NCI-H226 (cell line): ENCODE measurements at places on chromosomes 5 and 9.

GRCh38 chr5:69364414-69364813, 4.9 kb downstream of the AK6 start:
- no peak for DNase-seq

GRCh38 chr9:75918154-75918553, 27.7 kb downstream of the PCSK5 start:
- DNase-seq, result no peak

GRCh38 chr9:13898957-13899356, 415.0 kb downstream of the NFIB start:
- DNase-seq, result no peak

GRCh38 chr9:5004481-5004880, 19.4 kb downstream of the JAK2 start:
- no peak for DNase-seq

GRCh38 chr5:116645627-116646026, 71.0 kb upstream of the SEMA6A start:
- no peak for DNase-seq

DNA sequence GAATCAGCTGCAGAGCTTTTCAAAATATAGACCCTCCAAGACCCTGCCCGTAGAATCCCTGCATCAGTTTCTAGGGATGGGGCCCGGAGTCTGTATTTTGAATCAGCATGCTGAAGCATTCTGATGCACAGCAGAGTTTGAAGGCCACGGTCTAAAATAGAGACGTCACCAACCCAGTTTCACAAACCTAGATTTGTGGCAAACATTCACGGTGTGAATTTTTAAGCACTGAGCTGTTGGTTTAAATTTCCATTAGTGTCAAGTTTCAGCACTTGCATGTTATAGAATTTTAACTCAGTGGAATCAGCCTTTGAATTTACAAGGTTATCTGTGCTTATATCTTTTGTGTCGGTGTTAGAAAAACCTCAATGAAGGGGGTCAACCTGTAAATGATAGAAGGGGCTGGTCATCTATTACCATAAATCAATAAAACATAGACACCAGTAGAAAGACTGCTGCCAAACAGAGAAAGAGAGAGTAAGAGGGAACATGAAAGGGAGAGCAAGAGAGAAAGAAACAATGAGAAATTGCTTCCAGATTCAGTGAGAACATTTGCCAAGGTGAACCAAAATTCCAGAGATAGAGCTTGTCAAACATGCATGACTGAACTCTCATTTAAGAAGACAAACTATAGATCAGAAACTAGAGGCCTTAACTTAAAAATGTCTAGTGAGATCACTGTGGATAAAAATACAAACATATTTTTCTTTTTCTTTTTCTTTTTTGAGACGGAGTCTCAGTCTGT, 414.9 kb downstream of the ZSWIM6 start:
- no peak for DNase-seq

GRCh38 chr5:108876451-108876850, 128.8 kb downstream of the FER start:
- DNase-seq, result no peak

DNA sequence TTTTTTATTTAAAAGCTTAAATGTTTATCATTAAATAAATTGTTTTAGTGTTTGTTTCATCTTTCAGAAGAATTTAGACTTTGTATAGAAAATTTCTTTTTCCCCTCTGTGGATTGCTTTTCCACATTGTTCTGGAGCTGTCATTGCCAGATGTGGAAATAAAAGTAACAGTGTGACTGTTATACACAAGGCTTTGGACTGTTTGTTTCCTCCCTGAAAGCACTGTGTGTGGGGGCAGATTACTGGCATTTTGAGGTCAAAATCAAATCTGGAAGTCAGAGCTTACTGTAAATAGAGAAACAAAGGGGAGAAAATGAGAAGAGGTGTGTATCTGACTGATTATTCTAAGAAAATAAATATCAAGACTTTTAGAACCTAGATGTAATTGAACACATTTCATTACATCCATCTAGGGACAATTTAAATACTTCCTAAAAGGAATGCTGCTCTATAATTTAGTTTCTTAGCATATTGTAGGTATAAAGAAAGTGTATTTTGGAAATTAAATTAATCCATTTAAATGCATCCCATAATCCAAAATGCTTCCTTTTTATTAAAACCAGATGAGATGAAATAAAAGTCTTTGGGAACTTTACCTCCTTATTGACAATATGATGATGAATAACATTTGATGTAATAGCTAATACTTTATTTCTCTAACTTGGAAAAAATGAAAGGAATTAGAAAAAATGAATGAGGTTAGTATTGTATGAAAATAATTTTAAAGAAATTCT, 51.9 kb downstream of the ERCC6L2 start:
- DNase-seq, result no peak

DNA sequence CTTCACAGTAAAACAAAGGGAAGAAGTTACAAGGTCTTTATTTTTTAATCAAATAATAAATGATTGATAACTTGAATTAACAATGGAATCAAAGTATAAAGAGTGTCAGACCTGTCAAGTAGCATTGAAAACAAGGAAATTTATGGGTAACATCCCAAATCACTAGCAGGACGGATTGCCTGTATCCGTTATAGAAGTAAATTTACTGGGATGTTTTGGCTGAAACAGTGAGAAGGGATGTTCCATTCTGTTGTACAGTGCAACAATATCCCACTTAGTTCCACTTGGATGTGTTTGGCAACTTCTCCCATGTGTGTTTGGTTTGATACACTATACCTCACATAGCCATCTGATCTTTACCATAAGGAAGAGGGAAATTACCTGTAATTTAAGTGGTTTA, 421.0 kb upstream of the CHD1 start:
- no peak for DNase-seq

DNA sequence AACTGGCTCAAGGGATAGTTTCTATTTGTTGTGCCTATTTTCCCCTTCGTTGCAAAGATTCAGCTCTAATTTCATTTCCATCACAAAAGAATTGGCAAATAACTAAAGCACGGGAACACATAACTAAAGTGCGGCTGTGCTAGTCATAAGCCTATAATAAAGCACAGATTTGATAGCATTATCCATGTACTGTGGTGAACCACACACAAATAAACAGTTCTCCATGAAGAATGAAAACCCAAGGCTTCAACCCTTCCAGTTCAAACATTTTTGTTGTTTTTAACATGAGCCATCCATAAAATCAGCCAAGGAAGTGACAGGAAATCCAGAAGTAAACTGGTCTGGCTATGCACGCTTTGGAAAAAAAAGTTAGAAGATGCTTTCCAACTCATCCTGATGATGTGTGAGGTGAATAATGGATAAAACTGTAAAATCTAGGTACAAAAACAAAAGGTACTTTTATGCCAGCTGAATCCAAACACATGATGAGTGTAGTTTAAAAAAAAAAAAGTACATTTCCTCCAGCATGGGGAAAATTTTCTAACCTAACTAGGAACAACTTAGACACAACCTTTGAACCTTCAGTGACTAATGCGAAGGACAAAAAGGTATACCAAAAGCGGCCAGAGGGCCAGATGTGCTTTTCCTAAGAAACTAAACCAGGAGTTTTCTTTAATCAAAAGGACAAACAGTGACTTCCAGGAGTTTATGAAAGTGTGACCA, 10.2 kb downstream of the ZNF608 start:
- DNase-seq, result no peak

GRCh38 chr9:103872811-103873210, 221.3 kb upstream of the SMC2 start:
- DNase-seq, result no peak

DNA sequence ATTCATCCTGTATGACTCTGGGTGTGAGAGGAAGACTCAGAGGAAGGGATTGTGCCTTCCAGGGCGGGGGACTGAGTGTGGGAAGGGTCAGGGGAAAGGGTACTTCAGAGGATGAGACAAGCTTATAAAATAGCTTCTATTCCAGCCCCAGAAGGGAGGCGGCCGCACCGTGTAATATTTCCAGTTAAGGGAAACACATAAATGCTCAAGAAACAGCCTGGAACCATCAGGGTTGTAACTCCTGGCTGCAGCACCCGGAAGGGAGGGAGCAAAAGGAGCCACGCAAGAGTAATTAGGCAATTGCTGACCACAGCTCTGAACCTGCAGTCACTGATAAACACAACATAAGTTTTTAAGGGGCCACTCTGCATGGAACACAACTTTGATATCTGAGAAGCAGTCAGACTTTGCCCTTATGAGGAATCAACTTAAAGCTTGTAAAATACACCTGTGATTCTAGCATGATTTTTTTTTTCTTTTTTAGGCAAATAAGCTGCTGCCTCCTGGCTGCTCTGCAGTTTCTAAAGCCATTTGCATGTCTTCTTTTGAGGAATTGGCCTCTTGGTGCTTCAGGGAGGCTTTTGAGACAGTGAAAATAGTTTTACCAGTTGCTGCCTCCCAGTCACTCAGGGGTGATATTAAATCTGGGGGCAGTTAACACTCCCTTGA, 382.7 kb downstream of the ENC1 start:
- DNase-seq, result peak; percentile 54

- DNase-seq, result peak; percentile 88
Measured at GRCh38 chr9:137482094-137482781, 23.1 kb upstream of the NSMF start.

DNA sequence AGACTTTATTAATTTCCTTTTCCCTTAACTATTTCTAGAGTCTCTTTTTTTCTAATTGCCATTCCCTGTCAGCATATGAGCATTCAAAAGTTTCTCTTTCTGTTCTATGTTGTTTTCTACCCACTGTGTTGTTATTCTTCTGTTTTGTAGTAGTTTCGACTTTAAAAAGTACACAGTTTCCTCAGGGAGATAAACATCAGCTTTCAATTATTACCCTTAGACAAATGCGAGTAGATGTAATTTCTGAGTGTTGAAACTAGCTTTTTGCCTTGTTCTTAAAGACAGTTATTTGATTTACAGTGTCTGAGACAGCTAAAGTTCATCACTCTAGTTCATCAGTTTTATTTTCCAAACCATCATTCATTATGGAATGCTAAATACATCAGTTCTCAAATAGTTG, 19.5 kb downstream of the MTREX start:
- DNase-seq, result no peak

GRCh38 chr5:60026161-60026560, 132.6 kb upstream of the PDE4D start:
- DNase-seq, result no peak
